Frontal cortex (tissue), 4 donors: ENCODE measurements at places on chromosomes 13 and 19.

DNA sequence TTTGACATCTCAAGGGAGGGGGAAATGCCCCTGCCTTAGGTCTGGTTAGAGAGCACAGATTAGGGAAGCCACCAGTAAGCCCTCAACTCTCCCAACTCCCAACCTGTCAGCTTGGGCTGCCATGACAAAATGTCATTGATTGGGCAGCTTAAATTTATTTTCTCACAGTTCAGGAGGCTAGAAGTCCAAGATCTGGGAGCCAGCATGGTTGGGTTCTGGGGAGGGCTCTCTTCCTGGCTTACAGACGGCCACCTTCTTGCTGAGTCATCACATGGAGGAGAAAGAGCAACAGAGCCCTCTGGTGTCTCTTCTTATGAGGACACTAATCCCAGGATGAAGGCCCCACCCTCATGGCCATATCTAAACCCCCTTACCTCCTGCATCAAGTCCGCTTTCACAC lies 24.2 kb downstream of the C19orf12 start:
- no peak for DNase-seq

DNA sequence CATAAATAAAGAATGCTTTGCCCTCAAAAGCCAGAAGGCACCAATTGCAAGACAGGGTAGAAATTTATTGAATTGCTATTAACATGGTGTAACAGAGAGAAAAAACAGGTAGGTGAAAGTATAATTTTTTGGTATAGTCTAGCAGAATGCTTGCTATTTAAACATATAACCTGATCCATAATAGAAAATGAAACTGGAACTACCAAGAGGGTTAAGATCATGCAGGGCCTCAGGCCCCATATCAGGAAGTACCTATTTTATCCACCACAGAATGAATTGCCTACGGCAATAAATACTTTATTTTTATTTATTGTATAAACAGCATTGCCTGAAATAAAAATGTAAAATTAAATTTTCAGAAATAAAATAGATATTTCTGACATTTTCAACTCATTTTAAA lies 159.5 kb downstream of the PRR20E start:
- no peak for DNase-seq

DNA sequence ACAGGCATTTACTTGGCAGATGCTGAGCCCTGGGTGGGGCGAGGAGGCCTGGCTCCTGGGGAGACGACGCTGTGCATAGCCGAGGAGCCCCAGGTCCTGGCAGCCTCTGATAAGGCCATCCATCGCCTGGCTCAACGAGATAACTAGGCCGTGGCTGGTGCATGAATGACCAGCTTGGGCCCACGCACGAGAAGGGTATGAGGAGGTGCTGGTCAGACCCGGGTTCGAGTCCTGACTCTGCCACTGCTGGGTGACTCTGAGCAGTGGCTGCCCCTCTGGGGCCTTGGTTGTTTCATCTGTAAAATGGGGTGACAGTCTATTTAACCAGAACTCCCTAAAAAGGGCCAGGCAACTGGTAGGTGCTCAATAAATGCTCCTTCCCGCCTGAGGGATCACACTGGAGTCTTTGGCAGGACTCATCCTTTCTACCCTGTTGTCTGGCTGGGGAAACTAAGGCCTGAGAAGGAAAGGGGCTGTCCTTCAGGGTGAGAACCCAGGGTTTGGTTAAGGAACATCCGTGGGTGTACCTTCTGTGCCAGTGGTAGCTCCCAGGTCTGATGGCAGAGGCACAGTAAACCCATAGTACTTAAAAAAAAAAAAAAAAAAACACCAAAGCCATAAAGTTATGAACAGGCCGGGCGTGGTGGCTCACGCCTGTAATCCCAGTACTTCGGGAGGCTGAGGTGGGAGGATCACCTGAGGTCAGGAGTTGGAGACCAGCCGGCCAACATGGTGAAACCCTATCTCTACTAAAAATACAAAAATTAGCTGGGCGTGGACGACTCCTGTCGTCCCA lies 8.1 kb upstream of the ARRDC2 start:
- DNase-seq: no peak

GRCh38 chr13:24688950-24689349 lies 8.7 kb downstream of the ATP12A start:
- no peak for DNase-seq

GRCh38 chr13:36151591-36151990 lies 20.4 kb upstream of the DCLK1 start:
- no peak for DNase-seq

DNA sequence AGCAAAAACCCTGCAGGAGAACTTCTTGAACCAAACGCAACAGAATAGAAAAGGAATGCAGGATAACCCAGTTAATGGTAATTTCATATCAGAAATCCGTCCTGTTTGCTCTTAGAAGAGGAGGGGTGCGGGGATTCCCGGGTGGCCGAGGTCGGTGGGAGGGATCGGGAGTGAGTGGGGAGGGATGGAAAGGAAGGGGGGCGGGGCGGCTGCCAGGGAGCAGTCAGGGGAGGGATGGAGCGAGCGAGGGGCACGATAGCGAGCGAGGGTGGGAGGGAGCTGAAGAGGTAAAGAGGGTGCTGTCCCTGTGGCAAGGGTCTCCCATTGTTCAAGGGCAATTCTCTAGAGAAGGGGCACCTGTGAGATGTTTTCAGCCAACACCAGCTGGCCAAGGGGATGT lies 26.5 kb downstream of the CD177 start:
- DNase-seq: no peak

GRCh38 chr19:49335784-49336481 lies 727 bp downstream of the CD37 start:
- DNase-seq: no peak

DNA sequence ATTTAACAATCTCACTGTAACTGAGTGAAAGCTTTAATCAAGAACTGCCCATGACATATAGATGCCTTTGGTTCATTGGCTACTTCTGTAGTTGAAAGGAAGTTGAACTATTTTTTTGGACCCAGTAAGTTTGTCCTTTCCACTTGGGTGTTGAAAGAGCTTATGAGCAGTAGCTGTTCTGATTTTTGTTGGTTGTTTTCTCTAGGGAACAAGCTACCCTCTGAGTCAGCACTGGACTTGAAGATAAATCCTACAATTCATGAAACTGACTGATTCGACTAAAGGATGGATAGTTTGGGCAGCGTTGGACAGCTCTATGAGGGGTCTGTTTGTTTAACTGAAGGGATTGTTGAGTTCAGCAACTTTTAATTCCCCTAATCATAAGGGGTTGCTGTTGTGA lies 101.0 kb downstream of the PAN3 start:
- no peak for DNase-seq

GRCh38 chr19:49642492-49643035 lies 555 bp downstream of the SCAF1 start:
- no peak for DNase-seq

DNA sequence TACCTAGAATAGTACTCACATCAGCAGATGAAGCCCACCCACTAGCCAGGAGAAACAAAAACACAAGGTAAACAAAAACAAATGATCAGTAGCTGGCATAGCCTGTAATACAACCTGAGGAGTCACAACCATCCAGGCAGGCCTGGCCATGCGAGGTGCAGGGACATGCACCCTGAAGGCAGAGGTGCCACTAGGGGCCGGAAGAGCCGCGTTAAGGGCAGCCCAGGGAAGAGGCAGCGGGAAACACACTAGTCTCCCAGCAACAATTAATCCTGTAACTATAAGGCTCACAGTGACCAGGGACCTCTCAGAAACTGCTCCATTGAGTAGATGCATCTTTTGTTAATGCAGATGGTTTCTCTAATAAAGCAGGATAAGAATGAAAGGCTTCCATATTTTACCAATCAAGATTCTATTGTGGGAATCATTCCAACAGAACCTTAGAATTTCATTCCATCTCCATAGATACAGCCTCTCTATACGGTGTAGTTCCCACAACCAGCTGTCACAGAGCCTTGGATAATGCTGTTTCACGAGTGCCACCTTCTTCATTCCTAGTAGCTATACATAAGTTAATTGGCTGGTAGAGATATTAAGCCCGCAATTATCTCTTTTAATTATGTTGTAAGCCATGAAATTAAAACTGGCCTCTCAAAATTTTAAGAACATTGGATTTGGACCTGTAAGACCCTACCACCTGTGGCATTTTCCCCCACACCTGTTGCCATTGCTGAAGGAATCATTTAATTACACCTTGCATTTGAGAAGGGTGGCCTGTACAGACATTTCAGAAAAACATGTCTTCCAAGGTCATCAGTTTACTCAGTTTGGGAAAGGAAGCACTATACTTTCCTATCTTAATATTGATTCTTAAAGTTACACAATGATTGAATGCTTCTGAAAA lies 28.7 kb downstream of the ANKRD10 start:
- no peak for DNase-seq

GRCh38 chr19:45496349-45496953 lies 396 bp downstream of the RTN2 start:
- no peak for DNase-seq

GRCh38 chr13:111394211-111394922 lies 73.9 kb downstream of the TEX29 start:
- DNase-seq: no peak

DNA sequence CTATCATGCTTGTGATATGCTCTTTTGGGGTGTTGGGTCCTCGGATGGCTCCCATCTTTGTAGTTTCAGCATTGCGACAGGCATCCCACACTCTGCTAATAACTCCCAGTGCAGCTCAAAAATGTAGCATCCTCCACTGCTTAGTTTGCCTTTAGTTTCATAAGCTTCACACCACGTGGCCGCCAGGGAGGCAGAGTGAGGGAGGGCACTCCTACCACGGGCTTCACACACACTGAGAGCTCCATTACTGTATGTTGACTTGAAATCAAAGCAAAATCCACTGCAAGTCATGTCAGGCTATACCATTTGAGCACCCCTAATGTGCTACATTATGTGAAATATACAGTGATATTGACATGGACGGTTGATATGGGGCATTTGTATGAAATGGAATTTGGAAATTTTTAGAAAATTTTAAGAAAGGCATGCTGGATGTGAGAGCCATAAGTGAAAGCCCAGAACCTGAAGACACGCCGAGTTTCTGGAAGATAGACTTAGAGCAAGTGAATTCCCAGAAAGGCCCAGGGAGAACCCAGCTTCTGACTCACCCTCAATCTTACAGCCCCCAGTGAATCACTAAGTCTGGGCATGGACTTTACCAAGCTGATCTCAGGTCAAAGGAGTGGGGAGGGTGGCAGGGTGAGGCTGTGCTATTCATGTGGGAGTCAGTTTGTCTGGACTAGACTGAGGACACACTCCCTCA lies 94.1 kb downstream of the HSPH1 start:
- no peak for DNase-seq

GRCh38 chr13:110030394-110030928 lies 244.1 kb upstream of the IRS2 start:
- no peak for DNase-seq

- DNase-seq: no peak
These were observed 1597.6 kb downstream of the EFNB2 start for GRCh38 chr13:104937881-104938280.

- DNase-seq: no peak
These were observed 109.5 kb downstream of the DCT start for GRCh38 chr13:94369972-94370436.

- DNase-seq: no peak
These were observed 11.2 kb downstream of the ZNF83 start for GRCh38 chr19:52626915-52627314.
